ENCODE measurements at places on chromosomes 5 and 9. TPM values are rescaled to one million over a fixed set of nuclear protein-coding genes. Genes with fewer than 3 reads are reported as not detected.

DNA sequence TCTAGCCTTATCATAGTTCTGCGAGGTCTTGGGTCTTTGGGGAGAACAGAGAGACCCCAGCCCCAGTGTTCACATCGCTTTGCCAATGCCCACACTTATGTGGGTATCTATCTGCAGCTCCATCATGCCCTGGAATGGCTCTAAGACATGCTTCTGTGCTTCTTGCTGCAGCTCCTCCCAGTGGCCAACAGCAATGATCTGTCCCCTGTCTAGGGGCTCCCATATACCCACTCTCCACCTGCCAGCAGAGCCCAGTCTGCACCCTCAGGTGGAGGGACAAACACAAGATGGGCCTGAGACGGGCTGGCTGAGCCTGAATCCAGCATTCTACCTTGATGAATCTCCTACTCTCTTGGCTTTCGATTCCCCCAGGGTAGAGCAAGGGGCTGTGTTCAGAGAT, 14.6 kb upstream of the DAP start:
- no peak overlapping the region for H3K27ac ChIP-seq
- no peaks in the 10 kb centered on the region for H3K4me1 ChIP-seq
- H3K27me3 ChIP-seq: no peaks in the 10 kb centered on the region
- H3K4me3 ChIP-seq: no peak overlapping the region
- no peaks in the 10 kb centered on the region for H3K36me3 ChIP-seq

DNA sequence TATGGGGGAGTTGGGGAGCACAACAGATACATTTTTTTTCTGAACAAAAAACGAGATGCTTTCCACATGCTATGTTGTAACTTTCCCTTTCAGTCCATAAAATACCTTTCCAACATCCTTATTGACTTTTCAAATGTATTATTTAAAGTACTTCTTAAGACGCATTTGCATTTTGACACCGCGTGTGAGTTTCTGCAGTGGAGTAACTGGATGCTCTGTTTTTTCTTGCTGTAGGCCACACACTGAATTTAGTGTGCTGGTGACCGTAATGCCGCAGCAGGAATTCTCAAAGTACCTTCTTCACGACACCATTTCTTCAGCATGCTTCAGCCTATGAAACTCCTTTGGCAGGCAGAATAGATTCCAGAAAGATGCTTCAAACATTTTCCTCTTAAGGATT, 14.3 kb upstream of the EPB41L4B start:
- peak overlapping the region; percentile 41 for H3K27ac ChIP-seq
- no peaks in the 10 kb centered on the region for H3K27me3 ChIP-seq
- DNase-seq: no peak
- H3K4me1 ChIP-seq: peaks cover 10% of the 10 kb centered on the region
- H3K36me3 ChIP-seq: no peaks in the 10 kb centered on the region
- no peak overlapping the region for H3K4me3 ChIP-seq

DNA sequence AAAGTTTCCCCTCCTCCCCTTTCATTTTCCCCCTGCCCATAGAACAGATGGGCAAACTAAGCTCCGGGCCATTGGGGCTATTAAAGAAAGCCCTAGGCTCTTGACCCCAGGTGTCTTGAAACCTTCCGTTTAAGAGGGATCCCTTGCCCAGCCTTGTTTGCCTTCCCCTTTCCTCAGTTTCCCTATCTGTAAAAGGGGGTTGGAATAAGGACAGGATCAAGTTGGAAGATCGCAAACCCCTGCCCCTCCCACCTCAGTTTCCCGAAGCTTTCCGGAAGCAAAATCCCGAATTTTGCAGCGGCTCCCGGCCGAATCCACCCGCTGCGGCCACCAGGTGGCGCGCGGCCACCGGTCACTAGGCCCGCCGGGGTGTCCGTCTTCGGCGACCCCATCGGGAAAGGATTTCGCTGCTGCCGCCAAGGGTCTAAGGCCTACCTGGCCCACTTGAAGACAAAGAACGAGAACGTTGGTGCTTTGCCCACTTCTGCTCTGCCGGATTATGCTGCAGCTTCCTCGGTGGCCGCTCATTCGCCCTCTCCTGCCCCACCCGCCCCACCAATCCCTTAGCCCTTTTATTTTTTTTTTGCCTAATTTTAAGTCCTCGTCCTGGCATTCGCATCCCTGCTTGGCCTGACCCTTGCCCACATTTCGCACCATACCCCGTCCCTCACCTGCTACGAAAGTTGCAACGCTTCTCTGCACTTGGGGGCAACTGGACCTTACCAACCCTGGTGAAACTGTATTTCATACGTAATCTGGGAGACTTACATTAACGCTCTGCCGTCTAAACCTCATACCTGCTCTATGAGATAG, 962 bp upstream of the NR6A1 start:
- peak overlapping the region; percentile 83 for H3K4me3 ChIP-seq
- peaks cover 58% of the 10 kb centered on the region for H3K27me3 ChIP-seq
- H3K36me3 ChIP-seq: no peaks in the 10 kb centered on the region
- peaks cover 36% of the 10 kb centered on the region for H3K4me1 ChIP-seq
- H3K27ac ChIP-seq: peak overlapping the region; percentile 62

DNA sequence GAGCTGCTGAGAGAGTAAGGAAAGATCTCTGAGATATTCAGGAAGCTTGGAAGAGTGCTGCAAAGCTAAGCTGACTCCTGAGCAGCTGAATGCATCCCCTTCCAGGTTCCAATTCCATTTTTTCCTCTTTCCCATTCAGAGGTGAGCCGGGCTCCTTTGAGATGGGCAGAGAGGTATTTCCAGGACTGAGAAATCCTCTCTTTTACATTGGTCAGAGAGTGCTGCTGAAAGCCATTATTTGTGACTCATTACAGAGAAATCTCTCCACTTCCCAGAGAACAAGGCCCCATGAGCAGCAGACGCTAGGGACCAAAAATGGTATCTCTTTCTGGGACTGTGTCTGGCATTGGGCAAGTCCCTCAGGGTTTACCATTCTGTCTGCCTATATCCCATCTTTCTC, 3.7 kb downstream of the MCTP1 start:
- no peak overlapping the region for H3K4me3 ChIP-seq
- H3K27ac ChIP-seq: no peak overlapping the region
- H3K27me3 ChIP-seq: no peaks in the 10 kb centered on the region
- H3K36me3 ChIP-seq: no peaks in the 10 kb centered on the region
- peaks cover 18% of the 10 kb centered on the region for H3K4me1 ChIP-seq
- no peak for DNase-seq

GRCh38 chr5:138620663-138621224, 45.5 kb upstream of the HSPA9 start:
- DNase-seq: no peak
- H3K36me3 ChIP-seq: no peaks in the 10 kb centered on the region
- no peaks in the 10 kb centered on the region for H3K27me3 ChIP-seq
- no peaks in the 10 kb centered on the region for H3K4me1 ChIP-seq
- H3K27ac ChIP-seq: no peak overlapping the region

- no peaks in the 10 kb centered on the region for H3K36me3 ChIP-seq
- H3K27me3 ChIP-seq: peaks cover 9% of the 10 kb centered on the region
- no peak overlapping the region for H3K4me3 ChIP-seq
- H3K27ac ChIP-seq: no peak overlapping the region
- no peaks in the 10 kb centered on the region for H3K4me1 ChIP-seq
These were observed 218.4 kb downstream of the FSTL4 start for GRCh38 chr5:133393776-133394476.

DNA sequence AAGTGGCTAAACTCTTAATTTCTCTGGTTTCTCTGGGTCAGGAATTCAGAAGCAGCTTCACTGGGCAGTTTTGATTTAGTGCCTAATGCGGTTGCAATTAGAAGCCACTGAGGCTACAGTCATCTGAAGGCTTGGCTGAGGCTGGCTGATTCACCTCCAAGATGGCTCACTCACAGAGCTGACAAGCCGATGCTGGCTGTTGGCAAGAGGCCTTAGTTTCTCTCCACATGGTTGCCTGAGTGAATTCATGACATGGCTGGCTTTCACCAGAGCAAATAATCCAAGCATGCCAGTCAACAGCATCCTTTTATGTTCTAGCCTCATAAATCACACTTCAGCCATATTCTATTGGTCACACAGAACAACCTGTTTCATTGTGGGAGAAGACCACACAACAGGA, 2.8 kb upstream of the CDK7 start:
- peaks cover 16% of the 10 kb centered on the region for H3K36me3 ChIP-seq
- no peak overlapping the region for H3K4me3 ChIP-seq
- no peak overlapping the region for H3K27ac ChIP-seq
- no peaks in the 10 kb centered on the region for H3K27me3 ChIP-seq
- H3K4me1 ChIP-seq: peaks cover 19% of the 10 kb centered on the region

GRCh38 chr5:59008816-59009473, 426.1 kb downstream of the RAB3C start:
- H3K36me3 ChIP-seq: no peaks in the 10 kb centered on the region
- no peak overlapping the region for H3K4me3 ChIP-seq
- no peaks in the 10 kb centered on the region for H3K27me3 ChIP-seq
- no peak overlapping the region for H3K27ac ChIP-seq

DNA sequence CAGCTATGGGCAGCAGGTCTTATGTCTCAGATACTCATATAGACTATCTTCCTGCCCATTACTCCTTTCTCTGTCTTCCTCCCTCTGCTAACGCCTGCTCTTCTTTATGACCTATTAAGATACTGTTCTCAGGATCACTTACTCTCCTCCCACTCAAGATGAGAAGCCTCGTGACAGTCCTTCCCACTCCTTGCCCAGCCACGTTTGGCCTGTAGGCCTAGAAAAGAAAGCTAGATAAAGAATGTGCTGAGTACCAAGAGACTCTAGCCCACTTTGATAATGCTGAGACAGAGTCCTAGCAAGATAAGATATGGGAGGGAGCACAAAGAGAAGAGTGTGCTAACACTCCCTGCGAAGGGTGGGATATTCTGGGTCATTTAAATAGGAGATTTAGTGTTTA, 6.8 kb upstream of the DENND4C start:
- no peak overlapping the region for H3K4me3 ChIP-seq
- no peaks in the 10 kb centered on the region for H3K27me3 ChIP-seq
- H3K36me3 ChIP-seq: no peaks in the 10 kb centered on the region
- no peaks in the 10 kb centered on the region for H3K4me1 ChIP-seq

GRCh38 chr5:103260951-103261350, 2.4 kb downstream of the MACIR start:
- H3K4me3 ChIP-seq: no peak overlapping the region
- no peak overlapping the region for H3K27ac ChIP-seq
- no peaks in the 10 kb centered on the region for H3K27me3 ChIP-seq
- H3K4me1 ChIP-seq: peaks cover 51% of the 10 kb centered on the region
- no peak for DNase-seq
- H3K36me3 ChIP-seq: no peaks in the 10 kb centered on the region

GRCh38 chr5:158483281-158483860, 616.3 kb downstream of the EBF1 start:
- H3K27me3 ChIP-seq: no peaks in the 10 kb centered on the region
- no peaks in the 10 kb centered on the region for H3K4me1 ChIP-seq
- no peak overlapping the region for H3K4me3 ChIP-seq
- H3K27ac ChIP-seq: no peak overlapping the region
- no peaks in the 10 kb centered on the region for H3K36me3 ChIP-seq
- no peak for DNase-seq

DNA sequence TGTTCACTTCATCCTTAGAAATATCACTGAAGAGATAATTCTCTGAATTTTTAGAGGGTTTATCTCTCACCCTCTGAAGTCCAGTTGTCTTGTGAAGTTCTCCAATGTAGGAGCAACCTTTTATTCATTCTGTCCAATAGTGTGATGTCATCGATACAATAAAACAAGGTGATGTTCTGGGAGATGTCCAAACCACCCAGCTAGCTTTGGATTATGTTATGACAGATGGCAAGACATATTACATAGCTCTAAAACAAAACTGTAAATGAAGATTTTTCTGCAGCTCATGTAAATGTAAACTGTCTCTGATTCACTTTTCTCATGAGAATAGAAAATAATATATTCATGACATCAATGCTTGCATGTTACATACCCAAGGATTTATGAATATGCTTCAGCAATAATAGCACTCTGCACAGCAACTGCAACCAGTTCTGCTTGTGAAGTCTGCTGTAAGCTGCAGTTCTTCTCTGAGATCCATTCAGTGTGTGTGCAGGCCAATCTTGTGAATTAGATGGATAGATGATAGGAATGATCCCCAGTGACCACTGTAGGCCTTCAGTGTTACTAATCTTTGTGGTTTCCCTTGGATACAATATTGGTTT, 172.6 kb upstream of the CDH12 start:
- no peak overlapping the region for H3K4me3 ChIP-seq
- DNase-seq: peak; percentile 15
- no peaks in the 10 kb centered on the region for H3K4me1 ChIP-seq
- H3K27ac ChIP-seq: no peak overlapping the region
- no peaks in the 10 kb centered on the region for H3K36me3 ChIP-seq
- no peaks in the 10 kb centered on the region for H3K27me3 ChIP-seq

DNA sequence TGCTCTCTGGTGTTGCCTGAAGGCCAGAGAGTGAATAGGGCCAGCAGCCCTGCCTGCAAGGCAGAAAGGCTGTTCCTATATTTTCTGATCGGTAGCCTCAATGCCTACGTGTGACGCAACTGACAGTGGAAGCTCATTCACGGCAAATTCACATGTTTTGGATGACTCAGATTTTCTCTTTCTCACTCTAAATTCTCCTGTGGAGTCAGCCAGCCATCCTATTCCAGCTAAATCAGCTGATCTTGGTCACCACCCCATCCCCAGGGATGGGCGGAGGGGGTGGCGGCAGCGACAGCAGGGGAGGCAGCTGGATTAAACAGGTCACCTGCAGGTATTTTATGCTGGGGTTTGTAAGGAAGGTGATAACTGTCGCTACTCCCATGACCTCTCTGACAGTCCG, 52.3 kb downstream of the ZNF510 start:
- H3K4me1 ChIP-seq: peaks cover 1% of the 10 kb centered on the region
- H3K27ac ChIP-seq: no peak overlapping the region
- no peak for DNase-seq
- no peaks in the 10 kb centered on the region for H3K27me3 ChIP-seq
- no peaks in the 10 kb centered on the region for H3K36me3 ChIP-seq

DNA sequence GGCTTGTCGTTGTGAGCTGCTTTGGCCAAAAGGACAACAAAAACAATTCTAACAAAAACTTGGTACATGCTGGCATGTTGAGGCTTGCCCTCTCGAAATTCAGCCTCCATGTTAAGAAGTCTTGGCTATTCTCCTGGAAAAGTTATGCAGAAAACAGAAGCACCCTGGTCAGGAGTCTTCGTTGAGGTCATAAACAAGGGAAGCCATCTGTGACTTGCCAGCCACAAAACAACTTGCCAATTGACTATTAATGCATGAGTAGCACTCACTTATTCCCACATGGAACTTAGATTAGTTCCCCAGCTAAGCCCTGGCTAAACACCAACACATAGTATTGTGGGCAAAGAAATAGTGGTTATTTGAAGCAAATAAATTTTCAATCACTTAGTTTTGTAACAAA, 521.0 kb upstream of the CHD1 start:
- no peaks in the 10 kb centered on the region for H3K27me3 ChIP-seq
- H3K4me1 ChIP-seq: no peaks in the 10 kb centered on the region
- H3K36me3 ChIP-seq: no peaks in the 10 kb centered on the region
- DNase-seq: no peak

The KIF4B gene
- polyA plus RNA-seq: not detected

The PRDM9 gene
- not detected for polyA plus RNA-seq

The UAP1L1 gene
- 6.0 TPM for polyA plus RNA-seq

The OR1J2 gene
- polyA plus RNA-seq: not detected

The C9orf43 gene
- 0.19 TPM for polyA plus RNA-seq

The KCNV2 gene
- not detected for polyA plus RNA-seq

The C5orf46 gene
- not detected for polyA plus RNA-seq

The PRUNE2 gene
- polyA plus RNA-seq: 2.6 TPM
